ENCODE measurements at places on chromosomes 11 and 22.

GRCh38 chr11:117121176-117121575 lies 22.9 kb upstream of the PAFAH1B2 start:
- peak; percentile 52 for DNase-seq

- peak; percentile 66 for DNase-seq
Observed at GRCh38 chr22:22422629-22423112, 85.9 kb downstream of the ZNF280B start.

- no peak for DNase-seq
Observed at GRCh38 chr22:45551310-45552016, 48.8 kb downstream of the FBLN1 start.

GRCh38 chr22:41613456-41613855 lies 7.4 kb downstream of the DESI1 start:
- no peak for DNase-seq

DNA sequence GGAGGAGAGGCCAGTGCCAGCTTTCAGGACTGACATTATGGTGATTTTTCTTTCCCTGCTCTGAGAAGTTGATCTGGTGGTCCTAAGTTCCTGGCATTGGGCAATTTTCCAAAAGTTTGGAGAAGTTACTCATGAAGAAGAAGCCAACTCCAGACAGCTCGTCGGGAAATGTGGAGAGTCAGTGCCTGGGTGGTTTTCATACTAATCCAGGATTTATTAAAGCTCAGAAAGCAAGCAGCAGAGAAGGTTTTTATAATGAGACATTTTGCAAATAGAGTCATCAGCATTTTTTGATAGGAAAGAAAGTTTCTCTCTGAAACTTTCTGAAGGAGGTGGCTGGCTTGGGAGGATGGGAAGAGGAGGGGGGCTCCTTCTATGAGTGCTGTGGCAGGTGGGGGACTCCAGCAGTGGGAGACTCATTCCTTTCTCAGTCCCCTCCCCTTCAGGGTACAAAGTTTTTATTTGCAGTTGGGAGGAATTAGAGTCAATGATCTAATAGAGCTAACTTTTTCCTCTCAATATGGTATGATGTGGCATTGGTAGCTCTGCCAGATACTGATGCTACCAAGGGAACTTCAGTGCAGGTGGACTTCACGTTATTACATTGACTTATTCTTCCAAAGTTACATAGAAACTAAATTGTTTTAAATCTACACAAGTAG lies 55.4 kb downstream of the LIF start:
- no peak for DNase-seq

- DNase-seq, result peak; percentile 96
Observed at GRCh38 chr11:119422809-119423508, at the start of gene THY1. THY1 (minus strand) TSS chr11:119423172; CDS start chr11:119420905, 2,267 bp downstream.

- no peak for DNase-seq
Observed at GRCh38 chr11:117219995-117220394, 11.9 kb downstream of the PCSK7 start.

Measured in GM03348 (cell line).